ENCODE measurements at places on chromosomes 16 and 17.

- no peak for DNase-seq
Observed at GRCh38 chr16:1677339-1677738, 740 bp upstream of the JPT2 start.

DNA sequence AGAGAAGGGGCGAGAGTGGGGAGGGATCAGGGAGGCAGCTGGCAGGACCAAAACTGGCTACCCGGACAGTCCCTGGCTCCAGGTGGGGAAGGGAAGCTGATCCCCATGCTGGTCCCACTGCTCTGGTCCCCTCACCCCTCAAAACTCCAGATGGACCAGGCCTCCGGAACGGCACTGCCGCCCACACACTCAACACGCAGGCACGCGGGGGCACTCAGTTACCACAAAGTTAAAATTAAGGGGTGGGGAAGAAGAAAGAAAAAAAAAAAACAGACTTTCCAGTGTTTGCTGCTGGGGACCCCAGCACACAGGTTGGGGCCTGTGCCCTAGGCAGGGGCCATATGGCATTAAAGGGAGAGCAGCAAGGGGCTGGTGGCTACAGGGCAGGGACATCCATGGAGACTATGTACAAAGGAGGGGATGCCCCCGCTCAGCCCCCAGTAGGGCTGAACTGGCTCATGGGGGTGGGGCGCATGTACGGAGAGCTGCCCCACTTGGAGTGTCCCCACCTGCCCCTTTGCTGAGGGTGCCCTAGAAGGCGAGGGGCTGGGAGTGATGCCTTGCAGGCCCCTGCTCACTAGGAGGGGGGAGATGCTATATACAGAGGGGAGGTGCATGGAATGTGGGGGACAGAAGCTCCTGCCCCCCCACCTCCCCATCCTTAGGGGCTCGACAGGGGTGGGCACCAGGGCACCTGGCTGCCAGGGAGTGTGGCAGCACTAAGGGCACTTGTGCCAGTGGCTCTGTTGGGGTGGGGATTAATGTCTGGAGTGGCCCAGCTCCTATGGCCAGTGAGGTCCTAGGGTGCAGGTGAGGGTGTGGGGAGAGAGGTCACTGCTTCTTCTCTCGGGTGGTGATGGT lies 5.6 kb downstream of the TP53I13 start:
- no peak for DNase-seq

- DNase-seq = peak; percentile 4
Observed at GRCh38 chr16:83356266-83356665, 451.5 kb upstream of the HSBP1 start.

DNA sequence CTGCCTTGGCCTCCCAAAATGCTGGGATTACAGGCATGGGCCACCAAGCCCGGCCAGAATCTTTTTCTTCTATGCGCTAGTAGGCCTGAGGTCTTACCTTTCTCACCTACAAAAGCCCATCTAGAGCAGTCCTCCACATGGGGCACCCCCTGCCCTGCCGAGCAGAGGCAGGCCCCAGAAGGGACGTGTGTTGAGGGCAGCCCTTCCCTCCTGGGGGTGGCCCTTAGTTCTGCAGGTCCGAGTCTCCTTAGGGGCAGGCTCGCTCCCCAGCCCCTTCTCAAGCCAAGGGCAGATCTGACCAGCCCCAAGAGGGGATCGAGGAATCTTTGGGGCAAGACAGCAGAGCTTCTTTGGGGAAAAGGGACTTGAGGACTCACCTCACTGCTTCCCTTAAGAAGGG lies 17.9 kb upstream of the ALDH3A1 start:
- no peak for DNase-seq

DNA sequence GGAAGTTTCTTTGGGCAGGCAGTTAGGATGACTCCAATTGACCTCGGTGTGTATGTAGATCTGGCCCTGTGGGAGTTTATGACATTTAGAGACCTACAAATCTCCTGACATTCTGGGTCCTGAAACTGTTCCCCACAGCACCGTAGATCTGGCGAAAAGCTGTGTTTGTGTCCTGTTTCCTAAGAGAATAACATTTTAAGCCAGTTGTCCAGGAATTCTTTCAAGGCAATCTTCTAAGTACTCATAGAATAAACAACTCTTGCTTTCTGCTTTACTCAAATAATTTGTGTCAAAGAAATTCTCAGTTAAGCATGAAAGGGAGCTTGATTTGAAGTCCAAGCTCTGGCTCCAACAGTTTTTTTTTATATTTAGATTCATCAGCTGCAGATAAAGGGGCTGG lies 78.5 kb upstream of the ELAC2 start:
- DNase-seq = no peak

DNA sequence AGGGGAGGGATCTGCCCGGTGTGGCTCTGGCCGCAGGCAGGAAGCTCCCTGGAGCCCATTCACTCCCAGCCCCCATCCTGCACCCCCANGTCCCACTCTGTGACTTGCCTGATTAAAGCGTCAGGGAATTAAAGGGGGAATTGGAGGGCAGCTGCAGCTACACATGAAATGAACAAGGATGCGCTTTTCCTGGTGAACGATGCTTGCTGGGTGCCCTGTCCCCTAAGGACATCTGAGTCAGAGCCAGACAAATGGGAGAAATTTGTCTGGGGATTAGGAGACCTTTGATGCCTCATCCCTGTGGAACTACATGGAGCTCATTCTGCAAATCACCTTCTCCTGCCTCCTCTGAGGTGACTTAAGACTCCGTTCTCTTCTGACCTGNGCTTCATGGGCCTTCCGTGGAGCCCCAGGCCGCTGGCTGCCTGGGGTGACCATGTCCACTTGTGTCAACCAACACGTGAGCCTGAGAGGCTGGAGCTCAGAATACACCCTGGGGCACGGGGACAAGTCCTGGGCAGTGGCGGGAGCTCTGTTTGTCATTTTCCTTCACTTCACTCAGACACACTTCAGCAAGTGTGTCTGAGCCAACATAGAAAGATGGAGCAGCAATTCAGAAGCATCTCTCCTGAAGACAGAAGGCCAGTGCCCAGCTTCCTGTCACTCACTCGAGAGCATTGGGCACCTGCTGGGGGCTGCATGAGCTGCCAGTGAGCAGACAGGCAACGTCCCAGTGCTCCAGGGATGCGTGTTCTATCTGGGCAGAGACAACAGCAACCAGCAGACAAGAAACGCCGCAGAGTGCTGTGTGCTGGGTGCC lies 54.1 kb downstream of the METRNL start:
- no peak for DNase-seq

GRCh38 chr17:2964028-2964356 lies 99.4 kb downstream of the OR1D5 start:
- no peak for DNase-seq

DNA sequence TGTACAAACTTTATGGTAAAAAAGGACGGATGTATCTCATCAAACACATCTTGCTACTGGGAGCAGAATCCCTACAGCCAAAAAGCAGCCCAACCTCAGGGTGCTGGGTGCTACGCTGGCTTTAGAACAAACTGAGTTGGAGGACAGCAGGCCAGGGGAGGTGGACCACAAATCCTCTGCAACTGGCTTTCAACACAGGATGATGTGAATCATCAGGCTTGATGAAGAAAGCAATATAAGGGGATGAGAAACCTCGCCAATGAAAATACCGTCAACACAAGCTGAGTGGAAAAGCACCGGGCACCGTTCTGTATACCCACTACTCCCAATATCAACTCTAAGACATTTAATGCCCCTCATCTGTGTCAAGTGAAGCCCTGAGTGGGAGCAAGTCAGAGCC lies 14.3 kb downstream of the HBQ1 start:
- no peak for DNase-seq

DNA sequence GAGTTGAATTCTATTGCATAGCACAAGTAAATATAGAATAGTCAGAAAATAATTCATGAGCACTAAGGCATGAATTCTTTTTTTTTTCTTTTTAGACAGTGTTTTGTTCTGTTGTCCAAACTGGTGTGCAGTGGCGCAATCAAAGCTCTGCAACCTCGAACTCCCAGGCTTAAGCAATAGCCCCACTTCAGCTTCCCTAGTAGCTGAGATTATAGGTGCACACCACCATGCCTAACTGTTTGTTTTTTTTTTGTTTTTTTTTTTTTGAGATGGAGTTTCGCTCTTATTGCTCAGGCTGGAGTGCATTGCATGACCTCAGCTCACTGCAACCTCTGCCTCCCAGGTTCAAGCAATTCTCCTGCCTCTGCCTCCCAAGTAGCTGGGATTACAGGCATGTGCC lies 16.6 kb downstream of the TUBD1 start:
- no peak for DNase-seq

DNA sequence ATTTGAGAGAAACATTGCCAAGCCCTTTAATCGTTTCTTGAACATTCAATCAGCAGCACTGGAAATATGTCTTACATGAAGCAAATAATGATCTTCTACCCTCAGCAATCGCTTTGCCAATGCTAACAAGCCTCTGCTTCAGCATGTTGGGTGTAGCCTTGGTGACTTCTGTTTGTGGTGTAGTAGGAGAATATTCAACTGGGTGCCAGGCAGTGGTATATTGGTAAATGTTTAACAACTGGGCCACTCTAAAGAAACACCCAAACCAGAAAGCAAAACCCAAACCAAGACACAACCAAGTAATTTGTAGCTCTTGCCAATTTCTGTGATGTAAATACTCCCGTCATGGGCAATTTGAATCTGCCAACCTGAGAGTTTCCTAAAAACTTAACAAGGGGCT lies 9.7 kb downstream of the CDH13 start:
- no peak for DNase-seq

DNA sequence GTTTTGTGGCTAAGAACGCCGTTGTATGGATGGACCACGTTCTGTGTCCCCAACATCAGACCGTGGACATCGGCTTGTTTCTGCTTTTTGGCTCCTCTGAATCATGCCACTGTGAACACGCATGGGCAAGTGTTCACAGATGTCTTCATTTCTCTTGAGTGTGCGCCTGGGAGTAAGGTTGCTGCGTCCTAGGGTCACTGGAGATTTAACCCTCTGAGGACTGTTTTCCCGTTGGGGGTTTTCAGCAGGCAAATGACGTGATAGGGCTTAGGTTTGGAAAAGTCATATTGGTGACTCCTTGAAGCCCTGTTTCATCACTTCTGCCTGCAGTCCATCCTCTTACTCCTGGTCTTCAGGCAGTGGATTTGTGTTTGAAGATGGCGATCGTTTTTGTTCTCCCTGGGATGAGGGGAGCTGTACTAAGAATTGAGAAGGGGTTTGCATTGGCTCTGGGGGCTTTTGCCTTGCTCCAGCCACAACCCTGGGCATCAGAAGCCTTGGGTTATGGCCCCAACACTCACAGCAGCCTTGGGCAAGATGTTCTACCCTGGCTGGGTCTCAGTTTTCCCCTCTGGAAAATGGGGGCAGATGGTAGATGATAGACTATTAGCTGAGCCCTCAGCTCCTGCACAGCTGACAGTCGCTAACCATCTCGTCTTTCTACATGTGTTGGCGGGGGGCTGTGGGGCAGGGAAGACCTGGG lies 67.2 kb upstream of the CIBAR2 start:
- DNase-seq = no peak

DNA sequence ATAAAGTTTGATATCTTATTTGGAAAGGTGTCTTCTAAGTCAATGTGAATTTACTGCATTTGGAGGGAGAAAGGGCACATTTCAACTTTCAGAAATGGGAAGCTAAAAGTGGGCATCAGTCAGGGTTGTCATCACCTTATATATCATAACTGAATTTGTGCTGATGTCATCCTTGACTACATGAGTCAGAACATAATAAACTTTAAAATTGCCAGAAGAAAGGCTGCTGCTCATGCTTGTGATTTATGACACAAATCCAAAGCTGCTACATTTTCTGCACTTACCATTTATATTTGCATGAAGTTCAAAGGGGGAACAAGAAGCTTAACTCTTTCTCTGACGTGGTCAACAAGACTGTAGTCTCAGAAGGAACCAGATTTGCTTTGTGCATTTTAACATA lies 196.6 kb downstream of the UTP18 start:
- DNase-seq = no peak

GRCh38 chr16:81610144-81610842 lies 165.7 kb downstream of the CMIP start:
- no peak for DNase-seq

DNA sequence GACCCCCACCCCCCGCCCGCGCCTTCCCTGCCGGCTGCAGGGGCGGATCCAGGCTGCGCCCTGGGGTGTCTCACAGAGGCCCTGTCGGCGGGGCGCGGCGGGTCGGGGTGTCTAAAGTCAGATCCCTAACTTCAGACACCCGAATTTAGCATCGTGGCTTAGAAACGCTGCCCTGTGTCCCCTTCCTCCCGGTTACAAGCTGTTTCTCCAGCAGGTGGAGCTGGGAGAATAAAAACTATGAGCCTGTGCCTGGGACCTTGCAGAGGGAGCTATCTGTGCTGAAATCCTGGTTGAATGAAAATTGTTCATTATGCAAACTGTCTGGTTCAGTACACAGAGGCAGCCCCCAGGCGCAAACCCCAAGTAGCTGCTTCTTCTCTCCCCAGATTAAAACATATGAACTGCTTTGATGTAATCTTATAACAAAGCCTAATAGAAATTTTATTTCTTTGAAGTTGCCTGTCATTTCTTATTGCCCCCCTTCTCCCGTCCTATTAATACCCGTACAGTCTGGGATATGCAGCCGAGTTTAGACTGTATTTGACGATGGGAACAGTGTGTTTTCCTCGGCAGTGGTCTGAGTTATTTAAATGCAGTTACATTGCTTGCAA lies 79.0 kb downstream of the RPA1 start:
- DNase-seq = peak; percentile 52

DNA sequence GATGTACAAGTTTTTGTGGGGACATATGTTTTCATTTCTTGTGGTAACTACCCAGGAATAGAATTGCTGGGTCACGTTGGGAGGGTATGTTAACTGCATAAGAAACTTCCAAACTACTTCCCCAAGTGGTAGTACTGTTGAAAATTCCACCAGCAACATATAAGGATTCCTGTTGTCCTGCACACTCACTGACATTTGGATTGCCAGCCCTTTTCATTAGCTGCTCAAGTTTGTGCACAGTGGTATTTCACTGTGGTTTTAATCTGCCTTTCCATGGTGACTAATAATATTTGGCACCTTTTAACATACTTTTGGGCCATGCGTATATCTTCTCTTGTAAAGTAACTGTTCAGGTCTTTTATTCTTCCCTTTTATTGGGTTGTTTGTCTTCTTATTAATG lies 103.3 kb downstream of the GNAO1 start:
- DNase-seq = no peak

- DNase-seq = no peak
Observed at GRCh38 chr17:34624767-34625383, 45.5 kb downstream of the TMEM132E start.

GRCh38 chr17:52789829-52790228 lies 631.3 kb upstream of the CA10 start:
- DNase-seq = no peak

Data from CD4-positive, alpha-beta T cell treated with Interleukin-17A for 1 hour (primary cell).